Left ventricle myocardium superior (tissue), 1 donor: ENCODE measurements at places on chromosomes 5 and 9.

GRCh38 chr5:89087128-89087527 lies 204.1 kb upstream of the MEF2C start:
- DNase-seq: no peak

DNA sequence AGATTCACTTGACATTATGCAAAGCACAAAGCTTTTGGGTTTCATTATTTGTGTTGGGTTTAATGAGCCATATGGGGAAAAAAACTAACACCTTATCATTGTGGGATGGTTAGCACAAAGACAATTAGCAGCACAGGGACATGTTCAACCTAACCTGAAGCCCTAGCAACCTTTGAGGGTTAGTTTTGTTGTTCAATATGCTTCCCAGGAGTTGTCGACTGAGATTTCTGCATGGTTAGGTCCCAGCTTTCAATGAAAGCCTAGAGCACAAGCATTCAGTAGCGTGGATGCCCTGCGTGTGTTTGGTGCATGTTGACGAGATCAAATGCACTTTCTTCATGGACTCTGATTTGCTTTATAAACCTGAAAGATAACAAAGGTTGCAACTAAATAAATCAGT lies 565.2 kb upstream of the TLE4 start:
- no peak for DNase-seq

DNA sequence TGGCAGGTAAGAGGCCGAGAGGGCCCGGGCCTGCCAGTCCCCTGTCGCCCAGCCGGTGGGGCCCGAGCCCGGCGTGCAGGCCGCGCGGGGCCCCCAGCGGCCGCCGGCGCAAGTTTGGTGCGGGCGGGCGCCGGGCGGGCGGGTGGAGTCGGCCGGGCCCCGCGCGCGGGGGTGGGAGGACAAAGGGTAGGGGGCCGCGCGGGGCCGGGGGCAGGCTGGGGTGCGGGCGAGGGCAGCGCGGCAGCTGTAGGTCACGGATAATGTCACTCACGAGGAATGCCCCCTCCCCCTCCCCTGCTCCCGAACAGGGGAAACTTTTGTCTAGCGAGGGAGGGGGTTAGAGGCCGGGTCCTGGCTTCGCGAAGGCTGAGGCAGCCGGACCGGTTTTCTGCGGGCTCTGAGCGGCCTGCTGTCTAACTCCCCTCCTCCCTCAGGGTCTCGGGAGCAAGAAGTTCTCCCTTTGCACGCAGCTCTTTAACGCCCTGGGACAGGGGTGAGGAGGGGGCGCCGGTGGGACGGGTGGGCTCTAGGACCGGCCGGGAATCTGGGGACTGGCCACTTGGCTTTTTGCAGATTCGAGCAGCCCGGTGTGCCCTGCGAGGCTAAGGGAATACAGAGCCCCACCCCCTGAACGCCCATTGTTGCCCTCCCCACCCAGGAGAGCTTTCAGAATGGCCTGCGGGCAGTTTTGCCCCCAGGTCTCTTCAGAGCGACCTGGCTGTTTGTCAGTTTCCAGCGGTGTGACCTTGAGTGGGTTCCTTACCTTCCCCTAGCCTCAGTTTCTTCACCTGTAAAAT lies 21.3 kb upstream of the NDST1 start:
- peak; percentile 73 for DNase-seq

- DNase-seq: no peak
Observed at GRCh38 chr5:40505031-40505430, 174.7 kb upstream of the PTGER4 start.

- DNase-seq: no peak
Observed at GRCh38 chr5:140631831-140632365, 1.1 kb downstream of the CD14 start.

GRCh38 chr9:13213337-13213736 lies 66.2 kb downstream of the MPDZ start:
- DNase-seq: no peak

DNA sequence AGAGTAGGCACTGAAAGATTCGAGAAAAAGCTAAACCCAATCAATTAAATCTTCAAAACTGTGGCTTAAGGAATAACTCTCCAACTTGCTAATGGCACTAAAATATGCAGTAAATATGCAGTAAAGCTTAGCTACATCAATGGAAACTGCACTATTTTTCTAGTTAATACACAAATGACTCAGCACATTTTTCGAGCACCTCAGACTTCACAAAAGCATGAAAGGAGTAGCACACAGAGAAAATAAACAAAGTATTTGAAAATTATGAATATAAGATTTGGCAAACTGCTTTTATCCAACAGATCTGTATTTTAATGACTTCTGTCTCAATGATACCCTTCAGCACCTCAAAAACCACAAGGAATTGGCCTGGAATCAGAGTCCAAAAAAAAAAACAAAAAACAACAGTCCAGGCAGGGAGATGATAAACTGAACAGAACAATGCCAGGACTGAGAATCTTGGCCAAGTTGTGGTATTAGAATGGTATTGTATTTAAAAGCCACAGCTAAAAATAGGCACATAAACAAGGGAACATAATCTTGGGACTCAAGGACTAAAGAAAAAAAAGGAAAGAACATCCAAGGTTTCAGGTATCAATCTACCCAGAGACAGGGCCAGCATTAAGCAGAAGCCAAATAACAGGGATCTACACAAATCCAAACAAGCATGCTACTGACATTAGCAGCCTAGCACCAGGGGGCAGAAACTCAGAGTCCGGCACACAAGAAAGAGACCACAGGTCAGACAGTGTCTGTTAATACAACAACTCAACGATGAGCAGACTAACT lies 21.4 kb downstream of the TMEM245 start:
- DNase-seq: no peak

DNA sequence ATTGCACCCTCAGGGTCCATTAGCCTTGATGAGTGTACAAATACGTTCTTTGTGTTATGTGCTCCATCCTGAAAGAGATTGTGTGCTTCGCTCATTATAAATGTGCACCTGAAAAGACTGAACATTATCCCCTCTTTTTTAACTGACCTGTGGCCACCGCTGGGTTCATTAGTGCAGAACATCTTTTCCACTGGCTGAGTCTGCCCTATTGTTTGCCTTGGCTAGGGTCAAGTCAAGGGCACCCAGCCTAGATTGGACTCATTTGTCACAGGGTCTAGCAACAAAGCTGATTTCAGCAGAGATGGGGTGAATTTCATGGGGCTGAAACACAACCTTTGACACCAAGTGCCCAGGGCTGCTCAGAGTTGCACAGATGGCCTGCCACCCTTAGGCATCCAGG lies 764.1 kb upstream of the ARRDC3 start:
- DNase-seq: no peak

DNA sequence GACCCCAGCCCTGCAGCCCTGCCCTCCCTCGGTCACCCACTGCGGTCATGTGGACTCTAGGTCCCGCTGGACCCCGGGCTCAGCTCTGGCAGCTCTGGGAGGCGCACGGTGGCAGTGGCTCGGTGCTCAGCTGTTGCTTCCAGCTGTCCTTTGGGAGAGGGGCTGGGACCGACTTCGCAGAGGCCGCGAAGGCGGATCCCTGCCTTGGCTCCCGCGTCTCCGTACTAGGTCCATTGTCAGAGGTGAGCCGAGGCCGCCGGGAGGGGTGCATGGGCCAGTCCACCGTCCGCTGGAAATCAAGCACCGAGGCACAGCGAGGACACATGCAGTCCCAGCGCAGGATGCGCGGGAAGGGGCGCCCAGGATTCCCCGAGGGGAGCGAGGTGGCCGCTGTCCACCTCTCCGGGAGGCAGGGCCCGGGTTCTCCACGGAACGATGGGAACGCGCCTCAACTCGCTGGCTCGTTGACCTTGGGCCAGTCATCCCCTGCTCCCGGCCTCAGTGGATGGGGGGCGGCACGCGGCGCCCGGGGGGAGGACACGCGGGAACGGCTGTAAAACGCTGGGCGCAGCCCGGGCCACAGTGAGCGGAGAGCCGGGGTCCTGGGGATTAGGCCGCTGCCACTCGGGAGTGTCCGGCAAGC lies 732 bp downstream of the GBGT1 start:
- DNase-seq: peak; percentile 46

DNA sequence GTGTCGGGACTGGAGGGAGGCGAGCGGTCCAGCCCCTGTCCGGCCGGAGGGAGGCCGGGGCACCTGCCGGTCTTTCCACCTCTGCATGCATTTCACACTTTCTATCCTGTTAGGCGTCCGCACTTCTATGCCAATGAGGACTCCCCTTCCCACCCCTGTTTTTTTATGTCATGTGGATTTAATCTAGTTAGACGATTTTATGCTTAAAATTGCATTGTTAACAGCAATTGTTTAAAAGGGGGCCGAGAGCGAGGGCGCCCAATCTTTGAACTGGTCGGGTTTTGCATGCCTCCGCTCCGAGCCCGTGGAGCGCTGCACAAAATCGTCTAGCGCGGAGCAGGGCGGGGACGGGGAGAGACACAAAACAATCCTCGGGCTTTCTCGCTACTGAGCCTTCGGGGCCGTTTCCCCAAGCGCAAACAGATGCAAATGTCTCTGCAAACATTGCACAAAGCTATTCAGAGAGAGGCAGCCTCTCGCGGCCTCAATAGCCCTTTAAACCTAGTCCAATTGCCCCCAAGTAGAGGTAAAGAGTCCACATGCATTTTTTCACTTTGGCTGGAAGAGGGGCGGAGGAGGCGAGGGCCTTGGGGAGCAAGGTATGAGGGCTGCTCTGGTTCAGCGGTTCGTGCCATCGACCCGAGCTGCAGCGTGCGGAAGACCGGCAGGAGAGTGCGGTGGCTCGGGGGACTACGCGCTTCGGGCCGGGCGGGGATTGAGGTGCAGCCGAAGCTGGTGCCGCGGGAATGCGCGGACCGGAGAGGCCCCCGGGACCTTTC lies 37.5 kb upstream of the TIFAB start:
- no peak for DNase-seq

GRCh38 chr5:2653991-2654390 lies 97.5 kb downstream of the IRX2 start:
- DNase-seq: no peak

- DNase-seq: no peak
Observed at GRCh38 chr5:103910011-103910410, 347.4 kb upstream of the NUDT12 start.

GRCh38 chr9:97425336-97425972 lies 13.6 kb downstream of the TDRD7 start:
- DNase-seq: no peak

DNA sequence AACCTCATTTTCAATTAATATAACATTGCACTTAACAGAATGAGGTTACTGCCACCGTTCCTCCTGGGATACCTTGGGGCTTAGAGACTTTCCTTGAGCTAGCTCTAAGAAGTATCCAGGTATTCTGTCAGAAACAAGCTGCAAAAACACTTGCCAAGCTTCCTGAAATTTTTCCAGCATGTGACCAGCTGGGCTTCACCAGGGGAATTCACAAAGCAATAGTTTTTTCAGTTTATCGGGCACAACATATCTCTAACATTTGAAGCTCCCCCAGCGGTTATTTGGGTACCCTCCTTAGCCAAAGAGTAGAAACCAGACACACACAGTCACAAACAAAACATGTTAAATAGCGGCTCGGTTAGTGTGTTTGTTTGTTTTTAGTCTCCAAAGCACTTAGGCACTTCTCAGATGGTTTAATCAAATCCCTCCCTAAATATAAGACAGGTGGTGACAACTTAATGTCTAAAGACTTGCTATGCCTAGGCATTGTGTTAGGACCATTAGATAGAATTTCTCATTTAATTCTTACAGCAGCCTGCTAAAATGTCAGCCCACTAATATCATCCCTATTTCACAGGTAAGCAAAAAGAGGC lies 278.2 kb downstream of the GLIS3 start:
- DNase-seq: no peak

DNA sequence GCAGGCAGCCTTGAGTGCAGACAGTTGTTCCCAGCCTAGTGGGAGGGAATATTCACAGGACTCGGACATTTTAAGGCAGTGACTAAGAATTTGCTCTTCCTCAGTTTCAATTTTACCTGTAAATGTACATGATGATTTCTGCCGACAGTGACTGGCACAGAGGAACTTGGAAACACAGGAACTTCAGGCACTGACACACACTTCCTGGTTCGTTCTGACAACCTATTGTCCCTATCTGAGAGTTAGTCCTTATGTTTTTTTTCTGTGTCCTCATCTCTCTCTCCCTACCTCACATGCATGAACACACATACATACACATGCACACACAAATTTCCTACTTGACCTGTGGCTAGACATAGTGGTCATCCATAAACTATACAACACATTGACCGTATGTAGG lies 89.4 kb upstream of the CD180 start:
- no peak for DNase-seq

- no peak for DNase-seq
Observed at GRCh38 chr5:35651002-35651756, 33.5 kb downstream of the SPEF2 start.

DNA sequence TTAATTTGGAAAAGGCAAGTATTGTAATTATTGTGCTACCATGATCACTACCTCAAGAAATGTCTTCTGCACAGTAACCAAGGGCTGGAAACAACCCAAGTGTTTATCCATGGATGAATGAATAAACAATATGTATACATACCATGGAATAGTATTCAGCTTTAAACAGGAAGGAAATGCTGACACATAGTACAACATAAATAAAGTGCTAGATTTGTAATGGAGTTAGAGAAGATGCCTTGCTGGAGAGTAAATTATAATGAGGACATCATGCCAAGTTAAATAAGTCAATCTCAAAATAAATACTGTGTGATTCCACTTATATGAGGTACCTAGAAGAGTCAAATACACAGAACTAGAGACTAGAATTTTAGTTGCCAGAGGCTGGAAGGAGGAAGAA lies 160.0 kb downstream of the CCDC192 start:
- no peak for DNase-seq

- no peak for DNase-seq
Observed at GRCh38 chr9:135746565-135746964, 44.6 kb downstream of the KCNT1 start.

DNA sequence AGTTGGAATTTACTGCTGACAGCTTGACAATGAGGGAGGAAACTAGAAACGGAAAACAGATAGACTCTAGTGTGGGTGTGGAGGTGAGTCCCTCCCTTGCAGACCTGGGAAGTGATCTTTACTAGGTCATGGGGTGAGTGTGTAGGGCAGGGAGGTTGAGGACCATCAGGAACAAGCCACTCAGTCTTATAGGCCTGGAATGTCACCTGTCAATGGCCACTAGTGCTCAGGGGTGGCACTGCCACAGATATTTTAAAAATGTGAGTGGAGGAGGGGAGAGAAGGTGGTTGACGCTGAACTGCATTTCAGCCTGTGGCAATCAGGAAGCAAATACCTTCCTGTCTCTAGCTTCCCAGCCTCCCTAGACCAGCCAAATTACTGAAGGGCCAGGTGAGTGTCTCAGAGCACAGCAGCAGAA lies 9.0 kb downstream of the OR2S2 start:
- no peak for DNase-seq

- no peak for DNase-seq
Observed at GRCh38 chr9:6590334-6590733, 55.2 kb downstream of the GLDC start.

GRCh38 chr5:26959290-26959689 lies 79.1 kb downstream of the CDH9 start:
- DNase-seq: no peak

DNA sequence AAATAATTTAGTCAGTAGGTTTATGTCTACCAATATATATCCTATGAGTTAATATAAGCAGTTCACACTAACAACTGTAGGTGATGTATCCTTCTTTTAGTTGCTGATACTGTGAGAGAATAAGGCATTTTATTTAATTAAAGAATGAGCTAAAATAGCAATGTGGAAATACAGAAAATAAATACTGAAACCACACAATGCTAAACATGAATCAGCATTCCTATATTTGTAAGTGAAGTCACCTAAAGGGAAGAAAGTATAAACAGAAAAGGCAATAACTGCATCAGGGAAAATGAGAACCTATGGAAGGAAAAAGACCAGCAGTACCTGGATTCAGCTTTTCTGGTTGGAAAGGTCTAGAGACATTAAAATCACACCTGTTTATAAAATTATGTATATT lies 336.0 kb downstream of the PDE4D start:
- no peak for DNase-seq

GRCh38 chr9:19451240-19452087 lies 42.7 kb downstream of the ACER2 start:
- DNase-seq: no peak
